Kidney epithelial cell (primary cell): ENCODE measurements at places on chromosomes 3 and 15. TPM values are rescaled to one million over a fixed set of nuclear protein-coding genes. Genes with fewer than 3 reads are reported as not detected.

DNA sequence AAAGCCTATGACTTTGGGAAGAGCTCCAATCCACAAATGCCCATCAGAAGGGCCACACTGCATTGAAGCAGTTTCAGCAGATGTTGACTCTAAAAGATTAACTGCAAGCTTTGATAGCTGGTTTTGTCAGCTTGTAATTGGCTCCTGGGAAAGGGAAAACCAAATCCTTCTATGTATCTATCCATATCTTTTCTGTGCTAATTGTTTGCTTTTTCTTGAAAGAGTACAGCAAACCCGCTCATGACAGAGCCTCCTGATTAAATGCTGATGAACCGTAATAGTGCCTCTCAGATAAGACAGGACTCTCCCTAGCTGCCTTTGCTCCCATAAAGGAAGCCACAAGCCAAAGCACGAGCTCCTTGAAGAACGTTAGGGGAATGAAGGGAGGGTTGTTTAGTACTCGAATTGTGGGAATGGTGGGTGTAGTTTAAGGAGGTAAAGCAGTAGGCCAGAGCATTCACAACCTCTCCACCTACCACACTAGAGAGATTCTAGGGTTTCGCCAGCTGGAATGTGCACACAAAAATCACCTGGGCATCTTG, 33.6 kb upstream of the LRIG1 start:
- DNase-seq, result no peak

DNA sequence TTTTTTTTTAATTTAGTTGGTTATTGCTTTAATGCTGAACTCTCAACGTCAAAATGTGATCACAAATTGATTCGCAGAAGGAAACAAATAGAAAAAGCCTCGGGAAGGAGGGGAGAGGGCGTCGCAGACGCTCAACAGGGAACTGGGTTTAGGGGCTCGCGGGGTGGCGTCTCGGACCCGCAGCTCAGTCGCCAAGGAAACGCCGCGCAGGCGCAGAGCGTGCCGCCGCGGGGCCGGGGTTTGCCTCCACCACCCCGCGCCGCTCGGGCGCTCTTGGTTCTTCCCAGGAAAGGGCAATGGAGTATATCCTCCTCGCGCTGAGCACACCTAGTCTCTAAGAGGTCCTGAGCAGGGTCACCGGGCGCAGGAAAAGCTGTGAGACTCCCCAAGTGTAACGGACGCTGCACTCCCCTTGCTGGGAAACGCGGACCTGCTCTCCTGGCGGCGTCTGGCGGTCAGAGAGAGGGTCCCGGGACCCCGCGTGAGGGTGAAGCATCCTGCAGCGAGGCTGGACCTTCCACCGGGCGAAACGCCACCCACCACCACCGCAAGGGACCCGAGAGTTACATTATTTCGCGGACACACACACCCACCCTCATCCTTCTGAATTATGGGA, 753 bp downstream of the PLCH1 start:
- DNase-seq, result no peak

Gene ARL6IP5
- 74.5 and 86.6 TPM in 2 replicates for total RNA-seq

Gene LIPH
- total RNA-seq, result 2.5 and 4.3 TPM in 2 replicates

Gene COMMD2
- total RNA-seq, result 31.9 and 44.4 TPM in 2 replicates
